Body of pancreas (tissue), 4 donors: ENCODE measurements at places on chromosomes 3 and 15.
A peak's percentile ranks its signal among the peaks of the same experiment; 100 is the strongest.

- no peak for DNase-seq
These were observed 27.4 kb downstream of the ECT2 start for GRCh38 chr3:172777901-172778300.

DNA sequence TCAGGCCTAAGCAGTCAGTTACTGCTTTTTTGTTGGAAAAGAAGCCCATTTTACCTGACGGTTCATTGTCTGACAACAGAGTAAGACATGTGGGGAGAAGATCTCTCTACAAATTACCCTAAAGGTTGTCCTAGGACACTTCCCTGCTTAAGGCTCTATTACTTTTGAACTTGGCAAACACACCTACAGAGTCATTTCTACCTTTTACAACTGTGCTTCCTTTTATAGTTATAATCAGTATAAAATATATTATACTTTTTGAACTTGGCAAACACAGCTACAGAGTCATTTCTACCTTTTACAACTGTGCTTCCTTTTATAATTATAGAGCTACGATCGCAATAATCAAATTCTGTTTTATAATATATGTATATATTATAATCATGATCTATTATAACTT lies 215.0 kb downstream of the TPRG1 start:
- no peak for DNase-seq

- no peak for DNase-seq
These were observed 3.2 kb upstream of the SENP2 start for GRCh38 chr3:185582871-185583270.

GRCh38 chr3:161821591-161821990 lies 325.0 kb downstream of the OTOL1 start:
- DNase-seq, result no peak

GRCh38 chr3:118468801-118469200 lies 565.8 kb downstream of the IGSF11 start:
- no peak for DNase-seq

- no peak for DNase-seq
These were observed 25.1 kb downstream of the VPS39 start for GRCh38 chr15:42182961-42183360.

DNA sequence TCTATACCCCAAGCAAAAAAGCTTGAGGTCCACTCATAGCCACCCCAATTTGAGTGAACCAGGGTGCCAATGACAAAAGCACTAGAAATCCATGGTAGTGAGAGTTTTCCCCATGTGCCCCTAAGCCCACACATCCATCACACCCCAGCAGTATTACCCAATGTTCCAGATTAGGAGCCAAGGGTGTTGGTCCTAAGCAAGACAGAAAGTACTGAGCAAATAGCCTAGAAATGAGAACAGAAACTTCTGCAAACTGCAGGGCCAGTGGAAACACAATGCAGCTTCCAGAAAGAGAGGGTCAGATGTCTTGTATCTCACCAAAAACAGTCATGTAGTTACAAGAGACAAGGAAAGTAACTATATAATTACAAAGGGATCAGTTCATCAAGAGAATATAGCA lies 10.9 kb upstream of the OXTR start:
- DNase-seq, result no peak

- peak; percentile 78 for DNase-seq
These were observed at the start of gene FAIM for GRCh38 chr3:138608322-138609135. Gene FAIM (plus strand): TSS chr3:138608771. CDS start chr3:138619727, 10,956 bp downstream.

DNA sequence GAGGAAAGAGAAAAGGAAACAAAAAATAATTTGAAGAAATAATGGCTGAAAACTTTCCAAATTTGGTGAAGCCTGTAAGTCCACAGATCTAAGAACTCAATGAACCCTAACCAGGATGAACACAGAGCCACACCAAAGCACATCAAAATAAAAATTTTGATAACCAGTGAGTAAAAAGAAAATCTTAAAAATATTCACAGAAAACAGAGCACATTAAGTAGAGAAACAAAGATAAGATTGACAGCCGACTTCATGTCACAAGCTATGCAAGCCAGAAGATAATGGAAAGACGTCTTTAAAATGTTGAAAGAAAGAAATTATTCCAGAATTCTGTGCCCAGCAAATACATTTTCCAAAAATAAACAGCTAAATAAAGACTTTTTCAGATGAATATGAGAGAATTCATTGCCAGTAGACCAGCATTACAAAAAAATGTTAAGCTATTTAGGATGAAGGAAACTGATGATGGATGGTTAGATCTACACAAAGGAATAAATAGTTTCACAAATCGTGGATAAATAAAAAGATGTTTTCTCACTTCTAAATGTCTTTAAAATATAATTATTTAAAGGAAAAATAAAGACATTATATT lies 140.2 kb upstream of the SKOR1 start:
- DNase-seq, result no peak
